ENCODE measurements at places on chromosomes 1 and 21. TPM values are rescaled to one million over a fixed set of nuclear protein-coding genes. Genes with fewer than 3 reads are reported as not detected.
A peak's percentile ranks its signal among the peaks of the same experiment; 100 is the strongest.

The F3 gene
- total RNA-seq, result not detected

The RGS8 gene
- 0.08 TPM for total RNA-seq

The CYP4Z1 gene
- total RNA-seq, result not detected

- ATAC-seq, result peak; percentile 33
Observed at GRCh38 chr1:159921251-159921650, 4.1 kb downstream of the TAGLN2 start.

DNA sequence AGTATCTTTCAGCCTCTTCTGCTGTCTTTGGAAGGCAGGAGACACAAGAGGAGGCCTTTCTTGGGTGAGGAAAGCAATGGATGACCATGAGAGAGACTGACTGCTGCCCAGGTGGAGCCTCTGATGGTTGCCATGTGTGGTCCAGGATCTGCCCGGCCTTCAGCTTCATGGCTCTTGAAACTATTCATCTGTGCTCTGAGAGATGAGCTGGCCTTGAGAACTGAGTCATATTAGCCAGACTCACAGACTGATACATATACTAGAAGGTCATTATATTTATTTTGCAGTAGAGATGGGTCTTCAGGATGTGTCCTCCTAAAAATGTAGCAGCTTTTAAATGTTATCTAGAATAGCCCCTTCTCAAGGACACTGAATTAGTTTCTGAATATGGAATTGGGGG lies 33.7 kb downstream of the PTGFRN start:
- peak; percentile 95 for ATAC-seq

GRCh38 chr1:1427820-1428148 lies 6.7 kb upstream of the ANKRD65 start:
- ATAC-seq, result no peak

Data from activated T-helper 17 cell treated with anti-CD3 and anti-CD28 coated beads, Interleukin-2, amount 50 U/mL, for 72 hours (primary cell).